Tibial artery (tissue), 4 donors: ENCODE measurements at places on chromosomes 3 and 15.

GRCh38 chr15:63362196-63362595, 19.4 kb downstream of the CA12 start:
- H3K36me3 ChIP-seq: no peaks in the 10 kb centered on the region
- H3K27me3 ChIP-seq: no peaks in the 10 kb centered on the region
- no peak for DNase-seq
- H3K4me1 ChIP-seq: no peaks in the 10 kb centered on the region
- no peak overlapping the region for H3K27ac ChIP-seq
- no peak overlapping the region for H3K4me3 ChIP-seq

GRCh38 chr3:177594096-177594495, 396.8 kb upstream of the TBL1XR1 start:
- no peak for DNase-seq
- H3K27ac ChIP-seq: peak overlapping the region; percentile 50
- no peaks in the 10 kb centered on the region for H3K4me1 ChIP-seq
- no peaks in the 10 kb centered on the region for H3K27me3 ChIP-seq

DNA sequence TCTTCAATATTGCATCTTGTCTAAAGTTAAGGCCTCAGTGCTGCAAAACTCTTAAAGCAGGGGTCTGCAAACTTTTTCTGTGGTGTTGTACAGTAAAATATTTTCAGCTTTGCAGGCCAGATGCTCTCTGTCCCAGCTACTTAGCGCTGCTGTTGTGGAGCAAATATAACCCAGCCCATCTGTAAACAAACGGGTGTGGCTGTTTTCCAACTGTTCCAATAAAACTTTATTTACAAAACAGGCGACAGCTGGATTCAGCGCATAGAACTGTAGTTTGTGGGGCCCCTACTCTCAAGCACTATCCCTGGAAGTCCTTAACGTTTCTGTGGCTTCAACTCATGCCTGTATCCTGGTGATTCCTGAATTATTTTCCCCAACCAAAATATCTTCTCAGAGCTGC, 365.0 kb downstream of the FOXP1 start:
- H3K4me3 ChIP-seq: no peak overlapping the region
- no peak overlapping the region for H3K27ac ChIP-seq
- no peaks in the 10 kb centered on the region for H3K27me3 ChIP-seq

- DNase-seq: no peak
- H3K27ac ChIP-seq: no peak overlapping the region
- no peak overlapping the region for H3K4me3 ChIP-seq
- no peaks in the 10 kb centered on the region for H3K27me3 ChIP-seq
- H3K4me1 ChIP-seq: no peaks in the 10 kb centered on the region
Observed at GRCh38 chr3:62607287-62608029, 234.1 kb upstream of the FEZF2 start.

DNA sequence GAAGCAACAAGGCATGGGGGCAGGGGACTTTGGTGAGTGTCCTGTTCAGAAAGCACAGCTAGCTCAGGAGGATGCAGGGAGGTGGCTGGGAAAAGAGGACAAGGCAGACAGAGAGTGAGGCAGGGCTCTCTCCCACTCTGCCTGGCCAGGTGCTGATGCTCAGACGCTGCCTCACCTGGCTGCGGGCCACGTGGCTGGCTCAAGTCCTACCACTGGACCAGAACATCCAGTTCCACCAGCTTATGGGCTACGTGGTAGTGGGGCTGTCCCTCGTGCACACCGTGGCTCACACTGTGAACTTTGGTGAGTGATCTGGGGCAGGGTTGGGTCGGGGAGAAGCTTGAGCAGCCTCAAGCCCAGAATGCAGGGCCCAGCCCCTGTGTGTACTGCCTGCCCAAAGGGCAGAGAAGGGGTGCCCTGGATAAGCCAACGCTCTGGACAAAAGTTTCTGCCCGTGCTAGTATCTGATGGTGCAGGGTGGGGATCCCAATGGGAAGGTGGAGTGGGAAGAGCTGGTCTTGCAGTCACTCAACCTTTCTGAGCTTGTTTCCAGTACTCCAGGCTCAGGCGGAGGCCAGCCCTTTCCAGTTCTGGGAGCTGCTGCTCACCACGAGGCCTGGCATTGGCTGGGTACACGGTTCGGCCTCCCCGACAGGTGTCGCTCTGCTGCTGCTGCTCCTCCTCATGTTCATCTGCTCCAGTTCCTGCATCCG, 20.9 kb downstream of the NOX5 start:
- H3K27me3 ChIP-seq: no peaks in the 10 kb centered on the region
- no peak overlapping the region for H3K4me3 ChIP-seq
- H3K4me1 ChIP-seq: no peaks in the 10 kb centered on the region
- H3K27ac ChIP-seq: no peak overlapping the region
- DNase-seq: no peak
- H3K36me3 ChIP-seq: no peaks in the 10 kb centered on the region

- H3K27ac ChIP-seq: no peak overlapping the region
- DNase-seq: no peak
- no peaks in the 10 kb centered on the region for H3K4me1 ChIP-seq
Observed at GRCh38 chr3:178048768-178049167, 487.5 kb upstream of the KCNMB2 start.

GRCh38 chr3:138670407-138670806, 61.8 kb downstream of the FAIM start:
- no peak overlapping the region for H3K27ac ChIP-seq
- H3K36me3 ChIP-seq: peaks cover 21% of the 10 kb centered on the region
- no peak overlapping the region for H3K4me3 ChIP-seq
- no peak for DNase-seq

DNA sequence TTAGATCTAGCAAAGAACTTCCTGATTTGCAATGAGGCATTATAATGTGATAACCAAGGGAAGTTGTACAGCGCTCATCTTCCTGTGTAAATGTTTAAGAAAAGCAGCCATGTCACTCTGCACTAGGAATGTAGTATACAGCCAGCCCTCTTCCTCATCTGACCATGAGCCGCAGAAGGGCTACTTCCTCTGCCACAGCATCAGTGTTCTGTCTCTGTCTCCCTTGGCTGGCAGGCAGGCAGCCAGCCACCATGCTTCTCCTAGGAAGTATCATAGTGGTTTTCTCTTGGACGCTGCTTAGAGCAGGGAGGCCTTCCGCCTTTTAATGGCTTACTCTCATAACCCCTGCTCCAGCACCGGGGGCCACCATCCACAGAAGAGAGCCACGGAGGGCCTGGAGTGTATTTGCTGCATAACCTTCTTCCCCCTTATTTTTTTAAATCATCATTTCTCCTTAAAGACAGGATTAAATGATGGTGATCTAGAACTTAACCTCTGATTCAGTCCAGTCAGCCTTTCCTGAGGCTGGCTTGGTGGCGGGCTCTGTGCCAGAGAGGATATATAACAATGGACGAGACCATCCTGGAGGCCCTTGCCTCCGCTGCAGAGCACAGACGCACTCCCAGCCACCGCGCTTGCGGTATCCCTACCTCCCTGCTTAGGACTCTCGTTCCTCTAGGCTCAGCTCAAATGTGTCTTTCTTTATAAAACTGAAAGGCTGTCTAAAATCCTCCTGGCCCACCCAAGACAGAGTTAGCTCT, 57.3 kb upstream of the PLXNA1 start:
- H3K27ac ChIP-seq: no peak overlapping the region
- H3K36me3 ChIP-seq: no peaks in the 10 kb centered on the region
- no peaks in the 10 kb centered on the region for H3K27me3 ChIP-seq
- DNase-seq: peak; percentile 45
- H3K4me3 ChIP-seq: no peak overlapping the region

DNA sequence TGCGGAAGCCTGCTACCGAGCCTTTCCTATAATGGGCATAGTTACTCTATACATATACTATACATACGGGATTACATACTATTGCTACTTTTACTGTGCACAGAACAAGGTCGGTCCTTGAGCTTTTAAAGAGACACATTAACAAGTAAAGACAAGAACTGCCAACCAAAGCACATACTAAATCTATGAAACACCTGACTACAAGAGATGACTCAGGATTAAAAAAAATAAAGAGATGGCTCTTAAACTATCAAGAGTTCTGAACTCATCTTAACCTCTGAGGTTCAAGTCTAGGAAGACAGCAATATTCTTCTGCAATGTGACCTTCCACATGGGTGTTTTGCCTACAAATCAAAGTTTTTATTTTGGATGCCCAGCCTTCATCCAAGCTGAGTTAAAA, 106.8 kb downstream of the TNIK start:
- no peaks in the 10 kb centered on the region for H3K36me3 ChIP-seq
- DNase-seq: no peak
- H3K27me3 ChIP-seq: no peaks in the 10 kb centered on the region
- no peak overlapping the region for H3K27ac ChIP-seq
- H3K4me1 ChIP-seq: no peaks in the 10 kb centered on the region

GRCh38 chr15:84599906-84600305, 903 bp upstream of the ZSCAN2 start:
- peaks cover 16% of the 10 kb centered on the region for H3K4me1 ChIP-seq
- no peaks in the 10 kb centered on the region for H3K36me3 ChIP-seq
- H3K27ac ChIP-seq: peak overlapping the region; percentile 67
- peak overlapping the region; percentile 88 for H3K4me3 ChIP-seq
- no peaks in the 10 kb centered on the region for H3K27me3 ChIP-seq
- no peak for DNase-seq

- no peaks in the 10 kb centered on the region for H3K4me1 ChIP-seq
- H3K27ac ChIP-seq: no peak overlapping the region
Observed at GRCh38 chr3:51721062-51721745, 14.3 kb downstream of the GRM2 start.

DNA sequence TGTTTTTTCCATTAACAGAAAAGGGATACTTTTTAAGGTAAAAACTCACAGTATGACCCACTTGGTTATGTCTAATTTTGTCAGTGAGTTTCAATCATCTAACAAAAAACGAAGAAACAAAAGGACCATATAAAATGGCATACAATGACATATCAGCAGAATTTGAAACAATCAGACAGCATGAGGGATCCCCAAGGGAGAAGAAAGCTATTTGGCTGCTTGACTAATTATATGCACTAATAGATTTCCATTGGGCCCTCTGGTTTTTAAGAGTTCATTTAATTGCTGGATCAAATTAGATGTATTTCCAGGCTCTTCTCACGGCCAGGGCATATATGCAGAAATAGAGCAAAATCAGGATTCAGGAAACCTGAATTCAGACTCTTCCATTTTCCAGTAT, 376.4 kb upstream of the GBE1 start:
- no peak overlapping the region for H3K4me3 ChIP-seq
- no peak for DNase-seq
- no peaks in the 10 kb centered on the region for H3K27me3 ChIP-seq
- no peaks in the 10 kb centered on the region for H3K36me3 ChIP-seq
- no peaks in the 10 kb centered on the region for H3K4me1 ChIP-seq
- no peak overlapping the region for H3K27ac ChIP-seq

- no peaks in the 10 kb centered on the region for H3K4me1 ChIP-seq
- H3K36me3 ChIP-seq: no peaks in the 10 kb centered on the region
- no peak overlapping the region for H3K27ac ChIP-seq
- H3K4me3 ChIP-seq: no peak overlapping the region
- H3K27me3 ChIP-seq: no peaks in the 10 kb centered on the region
Observed at GRCh38 chr15:35028235-35028984, 40.3 kb upstream of the ZNF770 start.

DNA sequence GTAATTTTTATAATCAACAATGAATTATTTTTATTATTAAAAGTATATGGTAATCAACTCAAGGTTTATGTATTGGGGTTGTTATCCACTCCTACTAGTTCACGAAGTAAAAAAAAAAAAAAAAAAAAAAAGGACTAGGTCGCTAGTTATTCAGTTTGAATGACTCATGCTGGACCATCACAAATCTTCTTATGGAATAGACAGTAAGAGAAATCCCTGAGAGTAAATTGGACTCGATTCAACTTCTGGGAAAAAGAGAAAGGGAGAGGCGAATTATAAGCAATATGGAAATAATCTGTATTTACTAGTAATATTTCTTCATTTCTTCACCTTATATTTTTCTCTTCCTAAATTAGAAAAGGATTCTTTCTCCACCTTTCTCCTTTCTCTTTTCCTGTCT, 2.0 kb downstream of the MYEF2 start:
- DNase-seq: no peak
- peak overlapping the region; percentile 75 for H3K4me3 ChIP-seq
- H3K27me3 ChIP-seq: no peaks in the 10 kb centered on the region
- peaks cover 4% of the 10 kb centered on the region for H3K4me1 ChIP-seq
- peak overlapping the region; percentile 96 for H3K27ac ChIP-seq

- H3K4me3 ChIP-seq: no peak overlapping the region
- no peak overlapping the region for H3K27ac ChIP-seq
- H3K36me3 ChIP-seq: no peaks in the 10 kb centered on the region
- no peaks in the 10 kb centered on the region for H3K27me3 ChIP-seq
- H3K4me1 ChIP-seq: no peaks in the 10 kb centered on the region
Observed at GRCh38 chr15:89486726-89487050, 9.7 kb downstream of the RHCG start.

DNA sequence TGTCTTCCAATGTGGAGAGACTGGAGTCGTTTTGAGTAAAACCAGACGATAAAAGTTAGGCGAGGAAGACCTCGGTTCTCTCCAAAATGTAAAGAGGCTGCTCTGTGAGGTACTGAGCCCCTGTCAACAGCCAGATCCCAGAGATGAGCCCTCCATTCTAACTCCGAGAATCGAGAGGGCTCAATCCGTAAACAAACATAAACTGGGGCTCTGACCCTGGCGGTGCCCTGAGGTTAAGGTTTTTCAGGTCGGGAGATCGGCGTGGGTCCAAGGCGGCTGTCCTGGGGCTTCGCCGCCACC, 417 bp downstream of the TBCCD1 start:
- H3K36me3 ChIP-seq: peaks cover 16% of the 10 kb centered on the region
- no peak for DNase-seq
- peaks cover 25% of the 10 kb centered on the region for H3K4me1 ChIP-seq
- peak overlapping the region; percentile 88 for H3K27ac ChIP-seq

GRCh38 chr15:32829436-32829835, 111.6 kb downstream of the GREM1 start:
- no peak overlapping the region for H3K27ac ChIP-seq
- H3K36me3 ChIP-seq: no peaks in the 10 kb centered on the region
- H3K27me3 ChIP-seq: peaks cover 5% of the 10 kb centered on the region
- no peaks in the 10 kb centered on the region for H3K4me1 ChIP-seq
- no peak overlapping the region for H3K4me3 ChIP-seq

DNA sequence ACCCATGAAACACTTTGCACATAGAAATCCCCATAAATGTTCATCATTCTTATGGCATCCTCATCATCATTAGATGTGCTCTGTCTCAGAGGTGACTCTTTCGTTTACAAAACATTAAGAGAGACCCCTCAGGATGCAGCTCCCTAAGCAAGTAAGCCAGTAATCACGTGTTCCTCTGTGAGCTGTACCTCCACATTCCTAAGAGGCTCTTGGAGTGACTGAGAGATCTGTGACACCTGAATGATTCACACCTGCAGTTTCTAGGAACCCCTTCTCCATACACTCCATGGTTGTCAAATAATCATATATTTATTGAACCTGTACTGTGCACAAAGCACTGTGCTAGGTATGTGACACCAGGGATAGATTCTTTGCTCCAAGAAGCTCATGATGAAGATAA, 602.4 kb downstream of the UNC13C start:
- H3K27me3 ChIP-seq: no peaks in the 10 kb centered on the region
- H3K36me3 ChIP-seq: no peaks in the 10 kb centered on the region
- no peak overlapping the region for H3K27ac ChIP-seq
- DNase-seq: no peak
- no peak overlapping the region for H3K4me3 ChIP-seq
- no peaks in the 10 kb centered on the region for H3K4me1 ChIP-seq

GRCh38 chr3:21152555-21152954, 598.5 kb downstream of the ZNF385D start:
- H3K27me3 ChIP-seq: no peaks in the 10 kb centered on the region
- H3K4me1 ChIP-seq: no peaks in the 10 kb centered on the region
- H3K36me3 ChIP-seq: no peaks in the 10 kb centered on the region
- no peak overlapping the region for H3K4me3 ChIP-seq
